ENCODE measurements at places on chromosomes 11 and 22.

DNA sequence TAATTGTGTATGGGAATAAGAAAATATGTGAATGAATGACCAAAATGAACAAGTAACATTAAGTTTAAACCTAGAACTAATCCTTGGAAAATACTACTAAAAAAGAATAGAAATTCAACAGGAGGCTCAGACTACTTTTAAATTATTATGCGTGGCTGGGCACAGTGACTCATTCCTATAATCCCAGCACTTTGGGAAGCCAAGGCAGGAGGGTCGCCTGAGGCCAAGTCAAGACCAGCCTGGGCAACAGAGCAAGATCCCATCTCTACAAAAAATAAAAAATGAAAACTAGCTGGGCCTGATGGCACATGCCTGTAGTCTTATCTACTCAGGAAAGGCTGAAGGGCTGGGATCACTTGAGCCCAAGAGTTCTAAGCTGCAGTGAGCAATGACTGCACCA is 85.4 kb upstream of the CLNS1A start:
- DNase-seq, result no peak

DNA sequence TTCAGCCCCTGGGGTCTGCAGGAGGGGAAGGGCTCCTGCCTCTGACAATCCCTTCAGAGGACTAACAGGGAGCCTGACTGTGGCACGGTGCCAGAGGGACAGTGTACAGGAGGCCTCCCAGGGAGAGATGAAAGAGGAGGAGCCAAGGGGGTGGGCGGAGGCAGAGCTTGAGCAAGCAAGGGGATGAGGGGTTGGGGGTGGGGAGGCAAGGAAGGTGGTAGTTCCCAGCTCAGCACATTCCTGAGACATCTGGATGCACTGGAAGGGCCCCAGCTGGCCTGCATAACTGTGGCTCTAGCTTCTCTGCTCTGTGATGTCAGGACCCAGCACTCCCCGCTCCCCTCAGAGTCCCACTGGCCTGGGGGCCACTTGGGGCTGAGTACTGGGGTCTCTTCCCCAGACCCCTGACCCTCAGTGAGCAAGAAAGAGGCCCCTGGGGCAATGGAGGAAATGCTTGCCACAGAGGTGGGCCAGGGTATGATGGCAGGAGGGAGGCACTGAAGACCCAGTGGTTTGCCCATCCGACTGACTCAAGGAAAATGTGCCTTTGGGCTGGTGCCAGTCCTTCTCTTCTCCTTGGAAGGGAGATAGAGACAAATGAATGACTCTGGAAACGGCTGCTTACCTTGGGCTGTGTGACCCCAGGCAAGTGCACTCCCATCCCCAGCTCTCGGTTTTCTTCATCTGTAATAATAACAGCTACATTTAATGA is 13.3 kb downstream of the CREB3L1 start:
- peak; percentile 100 for DNase-seq

DNA sequence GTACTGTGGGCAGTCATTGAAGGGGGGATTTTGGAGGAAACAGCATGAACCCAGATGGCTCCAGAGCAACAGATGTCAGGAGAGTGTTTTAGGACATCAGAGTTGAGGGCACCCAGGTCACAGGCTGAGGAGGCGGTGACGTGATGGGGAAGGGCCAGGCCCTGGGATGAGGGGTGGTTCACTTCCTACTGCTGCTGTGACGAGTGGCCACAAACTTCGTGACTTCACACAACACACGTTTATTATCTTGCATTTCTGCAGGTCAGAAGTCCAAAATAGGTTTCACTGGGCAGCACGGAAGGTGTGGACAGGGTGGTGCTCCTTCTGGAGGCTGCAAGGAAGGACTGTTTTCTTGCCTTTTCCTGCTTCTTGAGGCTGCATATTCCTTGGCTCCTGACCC is 77.7 kb upstream of the RAB1B start:
- no peak for DNase-seq

DNA sequence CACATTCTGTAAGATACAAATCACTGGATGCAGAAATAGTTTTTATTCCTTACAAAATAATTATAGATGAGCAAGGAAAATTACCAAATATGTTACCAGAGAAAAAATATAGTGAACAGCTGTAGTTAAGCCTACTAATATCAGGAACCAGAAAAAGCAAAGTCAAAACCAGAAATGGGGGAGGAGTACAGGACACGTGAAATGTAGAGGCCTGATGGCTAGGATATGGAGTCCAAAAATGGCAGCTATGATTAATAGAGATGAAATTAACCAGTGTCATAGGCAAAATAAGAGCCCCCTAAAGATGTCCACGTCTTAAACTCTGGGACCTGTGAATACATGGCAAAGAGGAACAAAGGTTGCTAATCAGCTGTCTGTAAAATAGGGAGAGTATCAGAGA is 34.1 kb downstream of the MRE11 start:
- no peak for DNase-seq

DNA sequence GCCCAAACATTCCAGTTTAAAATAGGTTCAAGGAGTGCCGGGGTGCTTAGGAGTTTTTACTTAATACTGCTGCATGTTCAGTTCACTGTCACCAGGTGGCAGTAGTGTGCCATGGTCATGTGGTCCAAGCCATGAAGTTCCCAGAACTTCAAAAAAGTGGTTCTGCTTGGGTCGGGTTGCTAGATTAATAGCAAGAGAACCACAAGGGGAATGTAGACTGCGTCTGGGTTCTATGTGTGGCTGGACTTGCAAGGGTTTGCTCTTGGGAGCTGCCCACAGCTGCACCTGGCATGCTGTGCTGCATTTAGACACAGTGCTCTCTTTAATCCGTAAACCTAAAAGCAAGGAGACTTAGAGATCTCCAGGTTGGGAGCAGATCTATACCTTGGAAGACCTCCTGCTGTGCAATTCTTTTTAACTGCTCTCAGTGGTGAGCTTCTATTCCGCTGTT is 6.5 kb upstream of the SPON1 start:
- DNase-seq, result peak; percentile 63

DNA sequence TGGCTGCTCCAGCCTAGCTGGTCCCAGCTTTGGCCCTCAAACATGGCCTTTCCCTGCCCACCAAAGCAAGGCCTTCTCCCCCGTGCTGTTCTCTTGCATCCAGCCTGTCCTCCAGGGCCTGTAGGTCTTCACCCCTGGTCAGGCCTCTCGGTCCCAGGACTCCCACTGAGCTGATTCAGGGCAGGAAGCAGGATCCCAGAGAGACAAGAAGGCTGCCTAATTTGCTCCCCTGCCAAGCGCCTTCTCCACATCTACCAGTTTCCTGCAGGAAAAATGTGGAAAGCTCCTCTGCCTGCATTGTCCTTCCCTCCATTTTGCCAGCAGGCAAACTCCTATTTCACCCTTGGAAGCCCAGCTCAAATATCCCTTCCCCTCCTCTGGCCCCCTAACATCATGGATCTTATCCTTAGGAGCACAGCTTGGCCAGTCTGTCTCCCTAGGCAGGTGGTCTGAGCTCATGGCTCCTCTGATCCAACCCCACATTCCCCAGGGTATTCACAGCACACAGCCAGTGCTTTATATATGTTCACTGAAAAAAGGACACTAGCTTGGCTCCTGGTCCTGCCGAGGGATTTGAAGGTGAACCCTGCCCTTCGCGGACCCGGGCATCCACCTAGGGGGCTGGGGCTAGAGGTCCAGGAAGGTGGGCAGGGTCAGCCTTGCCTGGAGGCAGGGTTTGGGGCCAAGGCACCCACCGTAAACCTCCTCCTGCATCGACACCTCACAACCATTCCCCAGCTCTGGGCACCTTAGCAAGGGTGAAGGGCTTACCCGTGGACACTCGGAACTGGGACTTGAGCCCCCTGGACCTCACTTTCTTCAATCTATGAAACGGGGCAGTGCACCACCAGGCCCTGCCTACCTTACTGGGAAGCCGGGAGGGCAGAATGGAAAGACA is 968 bp downstream of the RHBDD3 start:
- peak; percentile 19 for DNase-seq

- no peak for DNase-seq
Observed at GRCh38 chr11:8127447-8127846, 41.4 kb downstream of the RIC3 start.

DNA sequence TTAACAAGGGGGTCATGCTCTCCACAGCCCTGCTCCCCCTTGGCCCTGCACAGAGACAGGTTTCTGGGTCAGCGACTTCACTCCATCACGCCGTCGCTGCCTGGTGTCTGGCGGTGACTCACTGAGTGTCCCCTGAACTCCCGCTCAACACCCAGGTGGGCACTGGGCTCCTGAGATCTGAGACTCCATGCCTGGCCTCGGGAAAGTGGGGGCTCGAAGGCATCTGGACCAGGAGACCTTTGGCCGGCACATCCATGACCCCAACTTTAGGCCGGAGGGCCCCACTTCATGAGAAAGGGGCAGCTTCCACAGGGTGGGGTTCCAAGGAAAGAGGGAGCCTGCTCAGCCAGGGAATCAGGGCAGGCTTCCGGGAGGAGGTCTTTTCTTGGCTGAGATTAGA is 79.3 kb upstream of the PRR5 start:
- no peak for DNase-seq

DNA sequence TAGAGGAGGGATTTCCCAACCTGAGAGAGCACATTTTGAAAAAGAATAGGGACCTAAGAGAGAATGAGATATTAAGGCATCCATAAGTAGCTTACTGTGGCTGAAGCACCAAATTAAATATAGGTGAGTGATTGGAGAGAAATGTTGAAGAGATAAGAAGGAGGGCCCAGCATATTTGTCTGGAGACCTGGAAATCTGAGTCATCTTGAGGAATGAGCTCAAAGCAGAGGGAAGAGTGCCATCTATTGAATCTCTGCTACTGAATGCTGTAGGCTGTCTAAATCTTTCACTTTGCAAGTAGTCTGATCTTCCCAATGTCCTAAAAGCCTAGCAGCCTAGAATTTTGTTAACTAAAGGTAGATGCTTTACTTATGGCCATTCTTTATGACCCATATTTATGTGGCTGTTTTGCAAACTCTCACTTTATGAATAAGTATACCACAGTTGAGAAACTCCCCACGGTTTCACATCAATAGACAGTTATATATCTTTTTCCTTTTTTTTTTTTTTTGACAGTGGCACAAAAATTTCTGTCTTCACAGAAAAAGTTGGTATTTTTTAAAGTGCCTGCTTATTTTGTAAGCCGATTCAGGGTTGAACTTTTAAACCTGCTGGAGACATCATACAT is 2093.5 kb downstream of the LRRC4C start:
- peak; percentile 53 for DNase-seq

DNA sequence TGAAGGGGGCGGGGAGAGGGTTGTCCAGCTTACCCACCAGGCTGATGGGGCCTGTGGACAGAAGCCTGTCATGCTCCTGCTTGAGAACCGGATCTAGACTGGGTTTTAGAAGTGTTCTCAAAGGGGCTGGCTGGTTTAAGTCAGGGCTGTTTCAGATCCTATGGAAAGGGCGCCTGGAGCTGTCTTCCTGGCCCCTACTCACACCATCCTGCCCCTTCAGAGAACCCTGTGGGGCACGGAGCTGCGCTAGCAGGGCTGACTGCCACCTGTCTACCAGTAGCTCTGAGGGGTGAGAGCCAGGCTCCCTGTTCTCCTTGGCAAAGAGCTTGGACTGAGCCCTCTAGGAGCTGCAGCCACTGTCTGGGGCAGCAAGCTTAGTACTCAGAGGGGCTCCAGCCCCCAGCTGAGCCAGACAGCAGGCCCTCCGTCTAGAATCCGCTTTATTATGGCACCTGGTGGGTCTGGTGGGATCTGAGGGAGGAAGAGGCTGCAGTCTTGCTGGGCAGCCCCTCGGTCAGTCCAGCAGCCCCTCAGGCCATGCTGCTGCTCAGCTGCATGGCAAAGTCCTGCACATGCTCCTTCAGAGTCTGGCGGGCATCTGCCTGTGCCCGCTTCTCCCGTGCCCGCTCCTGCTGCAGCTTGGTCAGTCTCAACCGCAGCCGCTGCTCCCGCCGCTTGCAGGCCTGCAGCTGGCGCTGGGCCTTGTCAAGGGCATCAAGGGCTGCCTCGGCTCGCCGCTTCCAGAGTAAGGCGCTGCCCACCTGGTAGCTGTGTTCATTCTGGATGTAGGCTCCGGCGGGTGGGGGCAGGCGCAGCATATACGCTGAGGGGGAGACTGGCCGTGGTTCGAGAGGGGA is 2.3 kb downstream of the THAP7 start:
- no peak for DNase-seq

DNA sequence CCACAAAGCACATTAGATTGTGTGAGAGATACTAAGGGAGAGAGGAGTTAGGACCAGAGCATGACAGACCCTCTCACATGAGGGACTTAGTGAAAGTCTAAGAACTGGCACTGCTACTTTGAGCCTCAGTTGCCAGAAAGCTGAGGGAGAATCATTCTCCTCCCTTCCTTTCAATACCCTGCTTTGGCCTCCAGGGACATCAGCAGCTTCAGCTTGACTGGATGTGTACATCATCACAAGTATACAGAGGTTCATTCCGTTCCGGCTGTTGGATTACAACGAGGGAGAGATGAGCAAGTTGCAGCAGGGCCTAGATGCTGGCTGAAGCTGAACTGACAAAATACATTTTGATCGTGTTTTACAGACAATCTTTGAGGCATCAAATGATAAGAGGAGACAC is 15.7 kb upstream of the ANO5 start:
- DNase-seq, result no peak

DNA sequence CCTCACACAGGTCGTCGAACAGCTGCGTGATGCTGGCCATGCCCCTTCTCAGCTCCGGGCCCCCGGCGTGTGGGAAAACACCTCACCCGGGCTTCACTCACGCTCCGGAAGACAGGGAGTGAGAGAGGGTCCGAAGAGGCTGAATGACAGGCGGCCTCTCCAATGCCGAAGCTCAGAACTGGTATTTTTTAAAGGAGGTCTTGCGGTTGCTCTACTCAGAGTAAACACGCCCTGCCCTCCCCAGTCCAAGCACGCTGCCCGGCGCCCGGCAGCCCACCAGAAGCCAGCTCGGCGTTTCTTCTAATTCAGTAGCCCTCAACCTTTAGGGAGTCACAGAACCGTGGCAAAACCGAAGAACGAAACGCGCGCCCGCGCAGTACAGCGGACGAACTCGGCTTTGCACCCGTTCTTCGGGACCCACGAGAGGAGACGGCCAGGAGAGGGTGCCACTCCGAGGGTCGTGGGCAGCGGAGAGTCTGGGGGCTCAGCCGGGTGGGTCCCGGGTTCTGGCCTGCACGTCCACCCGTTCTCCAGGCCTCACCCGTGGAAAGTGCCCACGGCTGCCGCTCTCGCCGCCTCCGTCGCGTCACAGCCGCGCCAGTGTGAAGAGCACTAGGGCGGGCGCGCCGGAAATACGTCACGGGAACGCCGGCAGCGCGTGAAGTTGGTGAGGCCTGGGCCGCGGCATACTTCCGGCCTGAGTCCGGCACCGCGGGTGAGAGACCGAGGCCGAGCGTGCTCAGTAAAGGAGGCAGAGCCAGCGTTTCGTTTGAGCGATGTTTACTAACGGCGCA is at the start of gene TUBGCP6:
Gene TUBGCP6 (minus strand): TSS at position 604 of the 794 bp plus-strand sequence. CDS start 564 bp downstream, at position 40.
- DNase-seq, result peak; percentile 89

All from fibroblast of upper back skin (primary cell).